Fibroblast of villous mesenchyme (primary cell): ENCODE measurements at places on chromosomes 4 and X. TPM values are rescaled to one million over a fixed set of nuclear protein-coding genes. Genes with fewer than 3 reads are reported as not detected.

DNA sequence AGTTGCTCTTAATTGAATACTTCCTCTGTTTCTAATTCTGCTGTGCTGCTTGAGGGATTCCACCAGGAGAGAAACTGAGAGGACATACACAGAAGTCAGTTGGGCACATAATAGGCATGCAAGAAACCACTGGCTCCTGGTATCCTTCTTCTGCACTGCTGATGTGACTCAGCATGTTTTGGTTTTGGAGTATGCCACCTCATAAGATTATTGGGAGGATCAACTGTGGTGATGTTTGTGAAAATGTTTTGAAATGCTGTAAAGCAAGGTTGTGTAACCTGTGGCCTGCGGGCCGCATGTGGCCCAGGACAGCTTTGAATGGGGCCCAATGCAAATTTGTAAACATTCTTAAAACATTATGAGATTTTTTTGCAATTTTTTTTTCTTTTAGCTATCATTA, 119.6 kb downstream of the GATB start:
- peak; percentile 84 for DNase-seq

- no peak for DNase-seq
Observed at GRCh38 chrX:96373047-96373355, 311.6 kb upstream of the DIAPH2 start.

- no peak for DNase-seq
Observed at GRCh38 chrX:78527263-78527662, 131.9 kb downstream of the RTL3 start.

DNA sequence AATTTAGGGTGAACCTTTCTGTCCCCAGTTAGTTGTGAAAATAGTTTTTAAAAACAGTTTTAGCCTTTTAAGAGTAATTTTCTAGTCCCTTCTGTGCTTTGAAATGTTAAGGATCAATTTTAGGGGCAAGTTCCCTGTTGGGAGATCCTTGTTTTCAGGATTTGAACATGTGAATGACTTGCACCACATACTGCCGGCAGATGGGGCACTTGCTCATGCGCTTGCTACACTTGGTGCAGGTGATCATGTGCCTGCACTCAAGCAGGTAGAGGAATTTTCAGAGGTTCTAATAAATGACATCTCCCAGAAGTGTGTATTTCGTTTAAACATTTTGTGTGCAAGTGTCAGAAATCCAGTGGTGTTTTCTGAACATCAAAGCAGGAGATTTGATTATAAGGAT, 195.9 kb downstream of the CHM start:
- peak; percentile 5 for DNase-seq

GRCh38 chr4:120874792-120875774, 47.4 kb downstream of the PRDM5 start:
- DNase-seq, result no peak

DNA sequence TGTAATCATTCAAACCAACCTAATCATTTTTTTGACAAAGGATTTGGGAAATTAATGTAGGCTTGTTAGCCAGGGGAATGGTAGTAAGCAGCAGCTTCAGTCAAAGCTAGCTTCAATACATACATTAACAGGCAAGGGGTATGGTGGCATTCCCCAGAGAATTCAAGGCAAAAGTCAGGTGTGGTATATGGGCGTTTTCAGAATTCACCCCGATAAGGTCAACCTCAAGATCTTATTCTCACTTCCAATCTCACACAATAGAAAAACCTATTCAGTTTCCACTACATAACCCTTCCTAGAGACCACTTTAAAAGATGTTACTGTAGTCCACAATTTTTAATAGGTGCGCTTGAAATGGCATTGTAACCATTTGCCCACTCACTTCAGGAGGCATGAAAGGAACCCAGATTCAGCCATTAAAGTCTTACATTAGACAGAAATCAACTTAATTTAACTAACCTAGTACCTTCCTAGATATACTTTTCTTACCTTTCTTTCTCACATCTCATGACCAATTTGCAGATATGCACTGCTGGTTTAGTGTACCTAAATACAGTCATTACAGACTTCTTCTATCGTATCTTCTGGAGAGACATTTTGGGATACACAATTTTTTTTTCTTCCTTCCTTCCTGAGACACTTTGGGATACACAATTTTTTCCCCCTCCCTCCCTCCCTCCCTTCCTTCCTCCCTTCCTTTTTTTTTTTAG, 34.9 kb downstream of the MAML3 start:
- DNase-seq, result no peak

DNA sequence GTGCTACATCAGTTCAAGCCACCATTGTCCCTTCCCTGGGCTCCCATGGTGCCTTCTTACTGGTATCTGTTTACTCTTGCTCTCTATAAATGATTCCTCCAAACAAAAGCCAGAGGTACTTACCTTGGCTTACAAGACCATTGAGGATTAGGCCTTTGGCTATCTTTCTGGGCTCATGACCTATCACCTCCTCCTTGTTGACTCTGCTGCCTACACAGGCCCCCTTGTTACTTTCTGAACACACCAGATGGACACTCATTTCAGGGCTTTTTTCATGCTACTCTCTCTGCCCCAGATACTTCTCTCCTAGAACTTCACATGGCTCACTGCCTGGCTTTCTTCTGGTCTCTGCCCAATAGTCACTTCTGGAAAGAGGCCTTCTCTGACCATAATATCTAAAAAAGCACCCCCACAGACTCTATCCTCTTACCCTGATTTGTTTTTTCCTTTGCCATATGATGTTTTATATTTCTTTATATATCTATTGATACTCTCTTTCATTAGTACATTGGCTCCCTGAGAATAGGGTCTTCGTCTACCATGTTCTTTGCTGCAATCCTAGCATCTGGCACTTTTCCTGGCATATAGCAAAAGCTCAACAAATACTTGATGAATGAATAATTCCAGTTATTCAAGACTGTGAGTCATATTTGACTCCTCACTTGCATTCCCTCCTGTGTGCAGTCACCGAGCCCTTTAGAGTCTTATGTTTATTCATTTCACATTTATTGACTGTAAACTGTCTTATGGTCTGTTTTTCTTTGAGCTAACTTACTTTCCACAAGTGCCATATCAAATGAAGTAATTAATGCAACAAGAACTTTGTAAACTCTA, 27.1 kb upstream of the TAPT1 start:
- DNase-seq, result peak; percentile 66

DNA sequence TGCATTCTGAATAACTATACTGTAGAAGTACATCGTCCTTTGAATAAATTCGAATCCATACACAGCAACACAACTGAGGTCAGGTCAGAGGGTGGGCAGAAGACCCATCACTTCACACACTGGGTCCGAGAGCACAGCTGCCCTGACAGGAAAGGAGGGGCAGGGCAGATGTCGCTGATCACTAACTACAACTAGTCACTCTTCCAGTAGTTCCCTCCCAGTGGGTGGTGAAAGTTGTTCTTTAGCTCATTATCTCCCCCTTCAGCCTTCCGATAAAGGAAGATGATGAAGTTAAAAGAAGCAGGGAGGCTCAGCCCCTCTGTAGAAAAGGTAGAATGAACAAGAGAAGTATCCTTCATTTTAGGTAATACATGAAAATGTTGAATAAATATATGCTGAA, 278.9 kb downstream of the INPP4B start:
- DNase-seq, result no peak

DNA sequence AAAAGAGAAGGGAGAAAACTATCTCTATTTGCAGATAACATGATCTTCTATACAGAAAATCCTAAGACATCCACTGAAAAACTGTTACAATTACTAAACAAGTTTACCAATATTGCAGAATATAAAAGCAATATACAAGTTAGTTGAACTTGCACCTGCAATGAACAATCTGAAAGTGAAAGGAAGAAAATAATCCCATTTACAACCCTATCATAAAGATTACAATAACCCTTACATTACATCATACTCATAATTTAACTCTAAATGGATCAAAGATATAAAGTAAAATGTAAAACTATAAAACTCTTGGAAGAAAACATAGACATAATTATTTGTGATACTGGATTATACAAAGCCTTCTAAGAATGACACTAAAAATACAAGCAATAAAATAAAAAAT, 77.2 kb downstream of the GSTCD start:
- peak; percentile 12 for DNase-seq

- no peak for DNase-seq
Observed at GRCh38 chrX:99833821-99834220, 576.3 kb downstream of the PCDH19 start.

- DNase-seq, result no peak
Observed at GRCh38 chr4:87051121-87051713, 116.4 kb downstream of the AFF1 start.

DNA sequence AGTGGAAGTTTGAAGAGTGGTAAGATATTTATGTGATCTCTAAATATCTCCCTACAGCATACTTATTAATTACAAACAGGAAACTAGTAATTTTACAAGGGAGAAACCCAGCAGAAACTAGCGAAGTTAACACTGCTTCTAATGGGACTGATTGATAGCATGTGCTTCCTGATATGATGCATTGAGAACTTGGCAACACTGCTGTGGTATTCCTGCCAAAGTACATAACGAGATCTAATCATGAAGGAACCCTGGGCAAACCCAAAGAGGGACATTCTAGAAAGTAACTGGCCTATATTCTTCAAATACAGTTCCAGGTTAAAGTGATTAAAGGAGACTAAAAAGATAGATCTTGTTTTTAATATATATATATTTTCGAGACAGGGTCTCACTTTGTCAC, 4.6 kb upstream of the GPR34 start:
- DNase-seq, result no peak

GRCh38 chr4:102575369-102576129, 74.4 kb downstream of the NFKB1 start:
- DNase-seq, result no peak

GRCh38 chr4:188194421-188194820, 55.2 kb downstream of the TRIML1 start:
- no peak for DNase-seq

DNA sequence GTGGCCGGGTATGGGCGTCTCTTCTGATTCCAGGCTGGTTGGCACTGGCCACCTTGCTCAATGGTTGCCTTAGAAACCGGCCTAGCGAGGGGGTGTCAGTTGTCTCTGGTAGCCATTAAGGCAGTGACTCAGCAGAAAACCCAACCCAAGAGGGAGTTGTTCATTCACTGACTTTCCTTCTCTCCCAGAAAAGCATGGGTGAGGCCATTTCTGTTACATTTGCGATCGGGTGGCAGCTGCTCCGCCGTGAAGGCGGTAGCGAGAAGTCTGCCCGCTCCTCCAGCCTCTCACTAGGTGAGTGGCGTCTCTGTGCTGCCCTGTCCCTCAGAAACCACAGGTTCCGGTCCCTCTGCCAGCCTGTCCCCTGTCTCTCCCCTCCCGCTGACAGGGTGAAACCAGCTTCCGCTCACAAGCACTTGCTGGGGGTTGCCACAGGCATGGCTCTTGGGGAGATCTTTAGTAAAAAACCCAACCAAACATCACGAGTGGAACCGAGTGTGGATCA, 17.4 kb downstream of the IRAK1 start:
- DNase-seq, result peak; percentile 48

GRCh38 chr4:87559090-87559837, 30.1 kb upstream of the SPARCL1 start:
- DNase-seq, result no peak

DNA sequence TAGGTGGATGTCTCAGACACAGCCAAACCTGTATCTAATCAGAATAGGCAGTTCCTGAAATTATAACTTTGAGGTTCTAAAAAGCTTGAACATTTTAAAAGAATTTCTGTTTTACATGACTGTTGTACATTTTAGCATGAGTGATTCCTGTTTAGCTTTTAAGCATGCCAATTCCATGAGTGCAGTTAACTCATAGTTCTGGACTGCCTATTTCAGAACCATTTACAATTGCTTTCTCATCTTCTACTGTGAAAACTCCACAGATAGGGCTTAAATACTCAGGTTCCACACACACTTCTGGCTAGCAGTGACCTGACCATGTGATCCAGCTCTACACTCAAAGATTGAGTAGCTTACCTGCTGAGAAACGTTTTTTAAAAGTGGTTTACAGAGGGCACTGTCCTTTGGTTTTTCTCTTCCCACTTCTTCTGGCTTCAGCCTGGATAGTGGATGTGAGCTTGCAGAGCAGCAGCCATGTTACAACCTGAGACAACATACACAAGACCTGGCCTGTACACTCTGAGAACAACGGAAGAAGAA, 280.8 kb downstream of the ANKRD50 start:
- no peak for DNase-seq

DNA sequence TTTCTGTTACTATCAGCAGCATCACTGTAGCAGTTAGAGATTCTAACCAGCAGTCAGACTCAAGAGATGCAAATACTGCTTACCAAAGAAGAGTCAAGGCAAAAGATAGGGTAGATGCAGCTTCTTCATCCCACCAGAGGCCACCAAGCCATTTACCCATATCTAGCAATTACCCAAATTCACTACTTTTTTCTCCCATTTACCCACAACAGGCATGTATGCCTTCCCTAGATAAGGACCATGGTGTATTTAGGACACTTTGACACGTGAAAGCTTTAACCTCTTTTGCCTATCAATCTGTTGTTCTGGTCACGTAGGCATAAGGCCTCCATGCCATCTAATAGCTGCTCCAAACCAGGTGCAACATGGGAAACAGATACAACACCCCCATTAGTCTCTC, 5.6 kb downstream of the LARP7 start:
- no peak for DNase-seq

DNA sequence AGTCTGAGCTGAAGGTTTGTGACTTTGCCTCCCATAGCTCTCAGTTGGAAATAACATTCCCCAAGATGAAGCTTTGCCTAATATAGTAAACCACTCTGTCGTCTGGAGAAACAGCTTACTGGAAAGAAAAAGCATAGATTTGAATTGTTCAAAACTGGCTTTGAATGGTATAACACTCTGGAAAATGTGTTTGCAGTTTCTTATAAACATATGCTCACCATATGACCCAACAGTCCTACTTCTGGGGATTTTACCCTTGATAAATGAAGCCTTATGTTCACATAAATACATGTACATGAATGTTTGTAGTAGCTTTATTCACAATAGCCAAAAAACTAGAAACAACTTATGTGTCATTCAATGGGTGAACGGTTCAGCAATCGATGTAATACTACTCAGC, 10.2 kb downstream of the VEGFD start:
- no peak for DNase-seq

DNA sequence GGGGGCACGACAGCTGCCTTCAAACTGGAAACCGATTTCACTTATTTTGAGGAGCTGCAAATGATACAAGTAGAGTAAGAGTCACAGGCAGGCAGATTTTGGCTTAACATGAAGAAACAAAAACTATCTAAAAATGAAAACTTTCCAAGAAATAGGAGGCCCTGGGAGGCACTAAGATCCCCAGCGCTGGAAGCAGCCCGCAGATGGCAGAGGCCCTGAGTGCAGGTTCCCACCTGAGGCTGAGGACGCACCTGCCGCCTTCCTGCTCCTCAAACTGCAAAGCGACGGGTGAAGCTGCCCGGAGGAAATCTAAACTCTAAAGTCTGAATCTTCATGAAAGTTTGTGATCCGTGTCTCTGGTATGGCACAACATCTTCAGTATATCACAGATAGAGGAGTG, 138.7 kb downstream of the AFAP1 start:
- DNase-seq, result no peak

The PSAPL1 gene
- total RNA-seq, result not detected in 2 replicates

The CYTL1 gene
- total RNA-seq, result 1.3 TPM in 1 of 2 replicates, not detected in the other

The TKTL2 gene
- under 0.01 TPM in 1 of 2 replicates, not detected in the other for total RNA-seq

The AKAP14 gene
- total RNA-seq, result not detected in 2 replicates

The SPIN2A gene
- 1.3 and 1.7 TPM in 2 replicates for total RNA-seq

The IL21 gene
- total RNA-seq, result not detected in 2 replicates
